ENCODE measurements at places on chromosomes 3 and 15. TPM values are rescaled to one million over a fixed set of nuclear protein-coding genes. Genes with fewer than 3 reads are reported as not detected.

- no peak for DNase-seq
Measured at GRCh38 chr3:105805404-105805803, 63.4 kb downstream of the CBLB start.

- DNase-seq, result no peak
Measured at GRCh38 chr3:156298938-156299337, 178.6 kb downstream of the KCNAB1 start.

DNA sequence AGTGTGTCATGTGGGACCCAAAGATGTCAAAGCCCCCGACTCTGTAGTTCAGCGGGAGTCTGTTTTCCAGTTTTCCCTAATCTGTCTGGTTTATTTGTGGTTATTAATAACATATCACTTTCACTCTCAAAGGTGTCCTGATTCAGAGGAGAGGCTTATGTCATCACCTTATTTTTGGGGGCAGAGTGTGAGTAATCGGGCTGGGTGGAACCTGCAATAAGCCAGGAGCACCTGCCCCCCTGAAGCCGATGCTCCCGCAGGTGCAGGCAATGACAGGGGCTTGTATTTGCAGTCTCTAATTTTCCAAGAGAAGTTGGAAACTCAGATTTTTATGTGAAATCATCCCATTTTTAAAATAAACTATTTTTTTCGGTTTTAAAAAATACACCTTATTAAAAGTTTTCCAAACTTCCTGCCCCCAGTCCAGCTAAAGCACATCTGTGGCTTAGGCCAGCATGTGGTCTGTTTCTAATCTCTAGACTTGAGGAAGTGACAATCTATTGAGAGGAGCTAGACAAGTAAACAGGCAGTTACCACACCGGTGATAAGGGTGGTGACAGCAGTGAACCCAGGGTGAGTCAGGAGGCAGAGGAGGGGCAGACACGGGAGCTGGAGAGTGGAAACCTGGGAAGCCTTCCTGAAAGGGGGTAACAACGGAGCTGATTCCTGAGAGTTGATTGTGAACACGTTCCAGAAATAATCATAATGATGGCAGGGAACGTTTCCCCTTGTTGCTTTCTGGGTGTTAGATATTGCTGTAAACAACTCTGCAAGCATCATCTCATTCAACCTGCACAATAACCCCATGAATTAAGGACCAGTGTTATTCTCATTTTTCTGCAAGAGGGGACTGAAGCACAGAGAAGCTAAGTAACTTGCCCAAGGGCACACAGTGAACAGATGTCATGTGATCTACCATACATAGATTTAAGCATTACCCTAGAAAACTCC lies 37.2 kb downstream of the BHLHE40 start:
- DNase-seq, result no peak

POLQ gene
- polyA plus RNA-seq, result 1.0 TPM

All from BJ (cell line).